ENCODE measurements at places on chromosomes 7 and 10.

GRCh38 chr10:646118-646524, 43.3 kb downstream of the DIP2C start:
- DNase-seq = no peak

DNA sequence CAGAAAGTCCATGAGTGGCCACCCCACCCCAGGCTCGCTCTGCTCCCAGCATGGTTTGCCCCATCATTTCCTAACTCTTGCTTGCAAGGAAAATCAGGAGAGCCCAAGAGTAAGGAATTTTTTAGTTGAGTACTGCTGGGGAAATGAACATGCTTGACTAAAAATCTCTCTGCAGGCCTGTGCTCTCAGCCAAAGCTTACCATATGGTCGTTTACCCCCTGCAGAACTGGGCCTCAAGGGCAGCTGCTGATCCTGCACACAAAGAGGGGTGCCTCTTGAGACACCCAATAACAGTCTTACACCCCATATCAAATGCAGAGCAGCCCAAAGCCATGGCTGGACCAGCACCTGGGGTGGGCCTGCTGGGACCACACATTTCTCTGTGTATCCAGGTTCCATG, 183.2 kb downstream of the CXCL12 start:
- DNase-seq = no peak

DNA sequence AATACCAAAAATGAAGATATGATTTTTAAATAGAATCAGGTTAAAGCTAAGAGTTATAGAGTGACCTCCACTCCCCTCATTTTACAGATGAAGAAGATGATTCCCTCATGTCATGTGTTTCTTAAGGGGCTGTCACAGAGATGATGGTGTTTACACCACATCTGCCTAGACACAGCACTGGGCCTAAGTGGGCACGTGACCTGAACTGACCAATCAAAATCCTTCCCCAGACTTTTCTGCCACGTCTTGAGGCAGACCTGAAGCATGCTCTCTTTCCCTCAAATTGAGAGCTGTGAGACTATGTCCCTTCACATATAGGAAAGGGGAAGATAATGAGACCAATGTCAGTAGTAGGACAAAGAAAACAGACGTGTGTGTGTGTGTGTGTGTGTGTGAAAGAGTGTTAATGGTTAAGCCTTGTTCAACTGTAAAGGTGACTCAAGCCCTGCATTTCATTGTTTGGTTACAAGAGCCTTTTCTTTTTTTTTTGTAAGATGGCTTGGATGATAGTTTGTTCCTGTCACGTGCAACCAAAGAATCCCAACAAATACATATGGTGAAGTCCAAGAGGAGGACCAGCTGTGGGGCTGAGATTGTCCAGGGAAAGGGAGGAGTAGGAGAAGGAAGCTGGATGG, 172.8 kb upstream of the AOAH start:
- DNase-seq = no peak

GRCh38 chr7:7709291-7709690, 9.1 kb downstream of the RPA3 start:
- DNase-seq = no peak

Measured in AG10803 (cell line).